NCI-H1930 (cell line): ENCODE measurements at places on chromosomes 4 and X.

DNA sequence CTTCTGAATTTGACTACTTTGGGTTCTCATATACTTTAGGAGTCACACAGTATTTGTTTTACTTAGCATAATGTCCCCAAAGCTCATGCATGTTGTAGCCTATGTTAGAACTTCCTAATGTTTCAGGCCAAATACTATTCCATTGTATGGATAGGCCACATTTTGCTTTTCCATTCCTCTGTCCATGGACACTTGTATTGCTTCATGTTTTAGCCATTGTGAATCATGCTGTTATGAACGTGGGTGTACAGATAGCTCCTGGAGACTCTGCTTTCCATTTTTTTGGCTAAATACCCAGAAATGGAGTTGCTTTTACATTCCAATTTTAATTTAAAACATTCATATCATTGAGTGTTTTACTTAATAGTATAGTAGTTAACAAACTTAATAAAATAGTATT, 54.5 kb downstream of the HTT start:
- no peak for DNase-seq

- DNase-seq = no peak
These were observed 70.7 kb downstream of the DCAF8L2 start for GRCh38 chrX:27660878-27661277.

DNA sequence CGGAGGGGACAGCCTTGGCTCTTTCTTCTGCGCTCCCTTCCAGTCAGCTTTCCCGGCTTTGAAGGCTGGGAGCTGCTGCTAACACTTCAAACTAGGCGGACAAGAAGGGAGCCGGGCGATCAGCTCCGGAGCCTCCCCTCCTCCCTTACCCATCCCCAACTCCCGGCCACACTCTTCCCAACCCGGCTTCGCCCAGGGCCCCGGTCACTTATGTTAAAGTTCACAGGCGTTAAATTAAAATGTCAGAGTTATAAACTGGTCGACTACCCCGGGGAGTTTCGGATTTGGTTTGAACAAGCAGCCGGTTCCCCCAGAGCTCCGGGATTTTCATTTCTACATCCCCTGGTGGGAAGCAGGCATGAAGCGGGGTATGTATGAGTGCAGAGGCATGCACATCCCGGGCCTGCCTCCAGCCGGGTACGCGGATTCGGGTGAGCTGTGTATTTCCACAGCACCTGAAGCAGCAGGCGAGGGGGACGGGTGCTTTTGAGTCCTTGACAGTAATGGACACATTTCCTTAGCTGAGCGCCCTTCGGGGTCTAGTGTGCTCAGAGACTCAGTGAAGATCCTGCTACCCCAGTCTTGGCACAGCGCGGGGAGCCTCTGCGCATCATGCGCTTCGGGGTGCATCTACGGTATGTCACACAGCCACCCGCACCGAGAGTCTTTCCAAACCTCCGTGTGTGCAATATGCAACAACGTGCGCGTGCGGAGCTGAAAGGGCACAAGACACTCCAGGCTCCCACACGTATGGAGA, 880 bp downstream of the UNC5C start:
- no peak for DNase-seq

- DNase-seq = no peak
These were observed 148.3 kb upstream of the DGKK start for GRCh38 chrX:50618788-50619558.

- DNase-seq = no peak
These were observed 17.5 kb upstream of the IGSF1 start for GRCh38 chrX:131306601-131307000.

DNA sequence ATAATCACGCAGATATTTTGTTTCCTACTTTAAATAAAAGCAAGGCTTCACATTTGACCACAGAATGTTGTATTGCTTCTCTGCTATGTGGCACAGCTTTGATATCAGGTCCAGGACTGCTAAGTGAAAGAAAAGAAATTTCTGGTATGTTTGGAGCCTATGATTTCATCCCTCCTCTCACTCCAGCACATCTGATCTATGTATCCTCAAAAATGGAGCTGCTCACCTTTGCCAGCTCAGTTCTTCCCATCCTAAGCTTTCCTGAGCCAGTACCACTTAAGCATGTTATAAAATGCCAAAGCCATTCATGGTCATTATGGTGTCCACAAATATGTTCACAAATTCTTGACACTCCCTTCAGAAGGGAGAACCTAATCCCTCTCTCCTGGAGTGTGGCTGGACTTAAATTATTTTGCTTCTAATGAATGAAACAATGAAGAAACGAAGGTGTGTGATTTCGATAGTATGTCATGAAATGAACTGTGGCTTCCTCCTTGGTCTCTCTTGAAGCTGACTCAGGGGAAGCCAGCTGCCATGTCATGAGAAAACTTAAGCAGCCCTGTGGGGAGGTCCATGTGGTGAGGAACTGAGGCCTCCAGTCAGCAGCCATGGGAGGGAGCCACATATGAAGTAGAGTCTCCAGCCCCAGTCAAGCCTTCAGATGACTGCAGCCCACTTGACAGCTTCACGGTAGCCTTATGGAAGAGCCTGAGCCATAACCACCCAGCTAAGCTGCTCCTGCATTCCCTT, 207.7 kb downstream of the MGST2 start:
- DNase-seq = no peak

GRCh38 chr4:88341227-88342192, 37.1 kb upstream of the HERC6 start:
- no peak for DNase-seq

DNA sequence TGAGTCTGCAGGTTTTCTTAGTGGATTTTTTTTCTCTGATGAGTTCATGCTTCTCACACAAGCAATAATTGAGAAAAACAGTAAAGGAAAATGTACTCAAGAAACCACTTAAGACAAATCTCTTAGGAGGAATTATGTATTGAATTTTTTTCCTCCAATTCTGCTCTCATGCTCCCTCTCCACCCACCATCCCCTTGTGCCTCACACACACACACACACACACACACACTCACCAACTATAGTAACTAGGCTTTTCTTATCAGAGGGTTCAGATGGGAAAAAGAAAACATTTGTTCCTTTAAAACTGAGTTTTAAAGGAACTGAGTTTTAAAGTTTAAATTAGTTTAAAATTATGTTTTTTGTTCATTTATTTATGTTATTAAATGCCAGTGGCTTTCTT, 47.0 kb upstream of the ANXA10 start:
- no peak for DNase-seq

DNA sequence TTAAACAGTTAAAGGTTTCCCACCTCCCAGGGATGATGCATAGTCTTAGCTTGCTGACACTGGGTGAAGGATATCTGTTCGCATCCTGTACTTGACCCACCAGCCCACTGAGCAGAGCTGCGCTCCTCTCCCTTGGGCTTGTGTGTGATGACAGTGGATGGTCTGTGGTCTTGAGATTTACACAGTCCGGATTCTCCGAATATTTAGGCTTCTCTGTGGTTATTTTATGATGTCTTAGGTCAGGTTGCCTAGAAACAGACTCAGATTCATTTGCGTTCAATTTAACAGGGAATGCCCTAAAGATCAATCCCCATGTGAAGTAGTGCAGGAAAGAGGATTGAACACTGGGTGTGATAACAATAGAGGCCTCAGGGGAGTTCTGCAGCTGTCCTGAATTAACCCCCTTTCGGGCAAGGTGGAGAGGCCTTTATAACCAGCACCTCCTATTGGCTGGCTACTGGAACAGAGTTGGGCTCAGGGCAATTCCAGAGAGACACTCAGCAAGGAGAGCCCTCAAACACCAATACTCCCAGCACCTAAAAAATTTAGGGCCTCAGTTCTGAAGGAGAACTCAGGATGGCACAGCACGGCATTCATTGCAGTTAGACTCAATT, 653.2 kb upstream of the GALNT7 start:
- DNase-seq = no peak

DNA sequence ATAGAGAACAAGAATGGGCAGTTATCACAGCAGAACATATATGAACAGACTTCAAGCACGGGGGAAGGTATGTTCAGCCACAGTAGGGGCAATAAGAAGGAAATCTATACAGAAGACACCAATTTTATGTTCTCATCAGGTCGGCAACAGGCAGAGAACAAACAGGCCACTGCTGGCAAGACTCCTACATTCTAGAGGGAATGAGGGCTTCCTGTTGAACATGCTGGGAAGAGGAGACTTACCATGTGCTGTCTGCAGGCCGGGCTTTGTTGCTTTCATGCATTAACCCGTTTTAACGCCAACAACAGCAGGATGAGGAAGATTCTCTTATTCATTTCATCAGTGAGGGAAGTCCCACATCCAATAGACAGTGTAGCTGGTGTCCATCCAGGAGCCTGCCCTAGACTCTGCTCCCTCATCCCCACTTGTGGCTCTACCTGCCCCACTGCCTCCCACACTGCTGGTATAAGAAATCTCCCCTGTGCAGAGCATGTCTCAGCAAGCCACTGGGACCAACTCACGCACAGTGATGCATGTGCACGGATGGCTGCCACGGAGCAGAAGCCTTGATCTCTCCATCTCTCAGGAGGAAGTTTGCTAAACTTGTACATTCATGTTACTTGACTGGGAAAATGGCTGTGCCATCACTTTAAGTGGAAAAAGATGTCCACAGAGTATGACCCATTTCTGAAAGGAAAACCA, 84.5 kb downstream of the ACOX3 start:
- no peak for DNase-seq

- no peak for DNase-seq
These were observed 9.3 kb upstream of the PRMT9 start for GRCh38 chr4:147693218-147693617.
